ENCODE measurements at places on chromosomes 13 and 19.

DNA sequence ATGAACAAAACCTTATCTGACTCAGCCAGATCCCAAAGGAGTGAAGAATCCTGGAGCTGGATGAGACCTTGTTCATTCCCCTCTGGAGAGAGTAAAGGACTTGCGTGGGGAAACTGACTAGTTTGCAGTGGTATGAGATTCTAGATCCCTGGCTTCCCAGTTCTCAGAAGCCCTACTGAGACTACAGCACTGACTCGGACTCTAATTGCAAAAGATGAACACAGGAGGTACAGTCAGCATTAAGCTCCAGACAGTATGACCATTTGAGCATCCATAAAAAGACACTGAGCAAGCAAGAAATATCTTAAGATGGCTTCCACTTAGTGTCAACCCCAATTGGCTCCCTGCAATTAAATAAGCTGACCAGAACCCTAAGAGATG is 6.8 kb downstream of the ZC3H4 start:
- no peak for DNase-seq

GRCh38 chr13:33195693-33196464 is 89.7 kb downstream of the STARD13 start:
- no peak for DNase-seq

GRCh38 chr13:57629391-57629804 is 2.1 kb upstream of the PCDH17 start:
- DNase-seq = no peak

GRCh38 chr13:110938662-110939421 is 24.0 kb upstream of the ANKRD10 start:
- no peak for DNase-seq

GRCh38 chr19:44741841-44742329 is 6.6 kb upstream of the BCL3 start:
- no peak for DNase-seq

- DNase-seq = no peak
These were observed 36.1 kb downstream of the WDFY2 start for GRCh38 chr13:51620165-51620983.

DNA sequence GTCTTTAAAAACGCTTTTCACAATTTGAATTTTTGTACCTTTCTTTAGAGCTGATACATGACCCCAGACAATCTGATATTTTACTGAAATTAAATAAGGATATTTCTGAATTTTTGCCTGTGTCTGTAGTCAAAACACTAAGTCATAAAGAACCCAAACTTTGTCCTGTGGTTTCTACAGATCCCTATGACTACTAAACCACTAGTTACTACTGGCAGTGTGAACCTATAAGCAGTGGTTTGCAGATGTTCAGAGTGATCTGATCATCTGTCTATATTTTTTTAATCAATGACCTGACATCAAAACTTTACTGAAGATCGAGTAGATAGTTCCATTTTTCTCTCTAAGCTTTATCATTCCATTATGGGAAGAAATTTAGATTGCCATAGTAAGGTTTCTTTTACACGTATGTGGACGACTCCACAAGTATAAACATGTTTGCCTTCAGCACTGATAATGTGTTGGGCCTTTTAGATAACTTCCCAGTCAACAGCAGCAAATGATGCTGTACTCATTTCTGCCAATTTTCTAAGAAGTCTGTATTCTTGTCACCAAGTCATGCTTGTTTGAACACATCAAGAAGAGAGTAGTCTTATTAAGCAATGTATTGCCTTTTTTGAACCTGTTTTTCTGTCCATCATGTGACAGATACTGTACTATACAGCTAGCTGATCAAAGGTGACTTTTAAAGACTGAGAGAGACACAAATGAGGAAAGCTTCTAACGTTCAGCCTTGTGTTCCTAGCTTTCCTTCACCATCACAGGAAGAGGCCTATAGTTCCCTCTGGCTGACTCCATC is 21.8 kb downstream of the POLR1D start:
- DNase-seq = no peak

- DNase-seq = no peak
These were observed 54.4 kb upstream of the MEDAG start for GRCh38 chr13:30851697-30852096.

- DNase-seq = no peak
These were observed 531.4 kb upstream of the NBEA start for GRCh38 chr13:34410678-34411077.

Data from T follicular helper cell (primary cell).